ENCODE measurements at places on chromosomes 5 and 9.

DNA sequence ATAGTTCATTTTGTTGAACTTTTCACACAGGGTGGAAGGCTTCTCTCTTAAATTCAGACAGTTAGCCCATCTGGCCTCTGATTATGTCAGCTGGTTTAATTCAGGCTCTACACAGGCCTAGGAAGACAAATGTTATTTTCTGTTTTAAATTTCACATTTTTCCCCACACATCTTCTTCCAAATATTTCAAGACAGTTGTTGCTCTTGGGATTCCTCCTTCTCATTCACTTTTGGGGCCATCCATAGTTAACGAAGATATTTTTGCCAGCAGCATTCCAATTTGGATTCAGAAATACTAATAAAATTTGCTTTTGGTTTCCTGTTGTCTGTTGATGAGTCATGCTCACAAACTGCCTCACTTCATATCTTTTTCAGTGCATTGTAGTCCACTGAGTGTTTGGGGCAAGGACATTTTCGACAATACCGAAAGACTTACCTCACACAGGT, 475.4 kb downstream of the DMAC1 start:
- no peak for DNase-seq

- no peak for DNase-seq
These were observed 57.9 kb downstream of the PRRT1B start for GRCh38 chr9:131603199-131603598.

GRCh38 chr5:179550511-179551342, at the start of gene RUFY1:
Gene RUFY1 (plus strand): TSS chr5:179550554. CDS start chr5:179550570, 16 bp downstream.
- DNase-seq = peak; percentile 63

DNA sequence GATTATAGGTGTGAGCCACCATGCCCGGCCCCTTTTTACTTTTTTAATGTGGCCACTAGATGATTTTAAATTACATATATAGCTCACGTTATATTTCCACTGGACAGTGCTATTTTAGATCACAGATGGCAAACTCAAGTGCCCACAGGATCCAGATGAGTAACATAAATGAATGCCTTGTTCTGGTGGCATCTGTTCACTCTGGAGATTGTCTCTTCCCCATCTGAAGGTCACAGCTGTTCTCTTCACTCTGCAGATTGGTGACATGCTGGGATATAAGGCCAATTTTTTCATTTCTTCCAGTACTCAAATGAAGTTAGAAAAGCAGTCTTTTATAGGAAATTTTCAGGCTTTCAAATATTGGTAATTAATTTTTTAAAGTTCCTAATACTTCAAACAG, 160.1 kb downstream of the DOCK8 start:
- DNase-seq = no peak

GRCh38 chr5:172534229-172535107, 80.1 kb upstream of the SH3PXD2B start:
- DNase-seq = no peak

- DNase-seq = no peak
These were observed 1.1 kb upstream of the ELL2 start for GRCh38 chr5:95962785-95963184.

DNA sequence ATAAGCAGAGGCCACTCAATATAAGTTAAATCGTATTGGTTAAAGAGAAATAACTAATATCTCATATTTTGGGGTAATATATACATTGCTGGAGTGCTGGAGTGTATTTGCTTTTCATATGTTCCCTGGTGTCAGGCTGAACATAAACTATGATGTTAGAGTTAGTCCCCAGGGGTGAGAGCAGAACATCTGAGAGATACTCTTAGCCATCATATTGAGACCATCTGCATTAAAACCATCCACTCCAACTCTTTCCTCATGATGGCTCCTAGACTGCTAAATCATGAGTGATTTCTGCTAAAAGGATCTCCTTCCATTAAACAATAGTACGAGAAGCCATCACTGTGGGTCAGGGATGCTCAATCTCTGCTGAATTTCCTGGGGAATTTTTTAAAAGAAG, 436.2 kb downstream of the DTWD2 start:
- DNase-seq = no peak

DNA sequence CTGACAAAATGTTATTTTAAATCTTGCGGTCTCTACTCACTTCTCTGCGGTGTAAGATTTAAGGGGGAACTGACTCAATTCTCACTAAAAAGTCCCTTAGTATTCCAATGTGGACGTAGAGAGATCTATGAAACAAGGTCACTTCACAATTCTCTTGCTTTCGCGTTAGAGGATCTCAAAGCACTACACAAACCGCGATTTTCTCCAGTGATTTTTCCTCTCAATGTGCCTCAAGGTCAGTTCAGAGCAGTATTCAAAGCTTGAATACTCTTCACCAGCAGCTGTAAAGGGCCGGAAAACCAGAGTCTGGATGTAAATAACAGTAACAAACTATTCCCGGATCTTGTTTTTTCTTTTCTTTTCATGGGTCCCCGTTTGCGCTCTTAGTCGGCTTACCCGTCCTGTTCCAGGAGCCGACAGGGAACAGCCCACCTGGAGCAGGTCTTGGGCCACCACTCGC, 128.2 kb downstream of the TMEM161B start:
- no peak for DNase-seq

DNA sequence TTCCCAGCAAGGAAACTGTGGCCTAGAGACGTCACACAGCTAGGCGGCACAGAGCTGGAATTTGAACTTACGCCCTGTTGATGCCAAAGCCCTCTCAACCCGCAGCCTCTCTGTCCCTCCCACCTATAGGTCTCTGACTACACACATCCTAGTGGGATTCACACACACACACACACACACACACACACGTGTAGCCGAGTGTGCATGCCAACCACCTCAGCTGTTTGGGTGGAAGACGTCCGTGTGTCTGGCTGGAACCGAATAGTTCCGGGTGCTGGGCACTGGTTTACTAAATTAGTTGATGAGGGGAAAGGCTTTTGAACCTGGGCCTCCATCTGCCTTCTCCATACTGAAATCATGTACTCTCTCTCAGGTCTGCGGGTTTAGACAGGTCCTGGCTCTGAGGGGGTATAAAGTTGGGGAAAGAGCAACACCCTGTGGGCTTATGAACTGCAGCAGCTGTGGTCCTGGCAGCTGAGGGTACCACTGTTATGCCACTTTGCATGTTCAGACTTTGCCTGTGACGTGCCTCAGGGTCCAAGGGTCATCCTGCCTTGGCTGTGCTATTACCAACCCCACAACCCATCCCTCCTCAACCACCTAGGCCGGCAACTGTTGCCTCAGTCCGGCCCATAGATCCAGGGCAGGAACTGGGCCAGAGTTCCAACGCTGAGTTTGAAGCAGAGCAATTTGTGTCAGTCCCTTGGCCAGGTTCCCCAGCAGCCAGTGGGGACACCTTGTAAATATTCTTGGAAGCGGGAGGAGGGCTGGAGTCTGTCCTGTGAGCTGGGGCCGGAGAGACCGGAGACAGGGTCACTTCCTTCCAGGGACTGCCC, 50.5 kb downstream of the PSD2 start:
- no peak for DNase-seq

DNA sequence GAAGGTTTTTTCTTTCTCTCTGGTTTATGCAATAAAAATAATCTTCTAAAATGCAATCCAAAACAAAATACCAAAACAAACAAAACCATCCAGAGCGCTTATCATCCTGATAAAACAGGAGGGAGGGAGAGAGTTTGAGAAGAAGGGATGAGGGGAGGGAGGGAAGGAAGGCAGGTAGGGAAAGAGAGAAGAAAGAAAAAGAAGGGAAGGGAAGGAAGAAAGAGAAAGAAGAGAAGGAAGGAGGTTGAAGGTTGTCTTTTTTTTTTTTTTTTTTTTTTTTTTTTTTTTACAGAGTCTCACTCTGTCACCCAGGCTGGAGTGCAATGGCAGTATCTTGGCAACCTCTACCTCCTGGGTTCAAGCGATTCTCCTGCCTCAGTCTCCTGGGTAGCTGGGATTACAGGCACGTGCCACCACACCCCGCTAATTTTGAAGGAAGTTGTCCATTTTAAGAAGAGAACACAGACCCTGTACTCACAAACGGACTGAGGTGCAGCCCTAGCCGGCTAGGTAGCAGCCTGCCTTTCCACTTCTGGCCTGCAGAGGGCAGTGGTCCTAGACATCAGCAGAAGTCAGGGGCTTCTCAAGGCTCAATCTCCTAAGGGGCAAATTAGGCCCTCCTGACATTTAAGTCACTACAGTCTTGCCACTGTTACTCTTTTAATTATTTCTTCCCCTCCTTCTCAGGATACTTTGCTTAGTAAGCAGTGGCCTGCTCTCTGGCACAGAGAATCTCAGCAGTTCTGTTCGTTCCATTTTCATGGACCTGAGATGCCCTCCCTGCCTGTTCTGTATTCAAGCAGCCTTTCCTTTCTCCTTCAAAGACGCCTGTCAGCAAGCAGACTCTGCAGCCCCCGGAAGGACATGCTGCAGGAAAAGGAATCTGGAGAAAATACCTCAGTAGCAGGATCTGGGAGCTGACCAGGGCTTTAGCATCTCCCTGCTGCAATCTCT, 76.4 kb downstream of the EPB41L4B start:
- peak; percentile 63 for DNase-seq

All from stimulated activated CD4-positive, alpha-beta T cell treated with anti-CD3 and anti-CD28 coated beads, TNF-alpha, amount 100 ng/mL, for 24 hours (primary cell).